ENCODE measurements at places on chromosomes 12 and 14.

DNA sequence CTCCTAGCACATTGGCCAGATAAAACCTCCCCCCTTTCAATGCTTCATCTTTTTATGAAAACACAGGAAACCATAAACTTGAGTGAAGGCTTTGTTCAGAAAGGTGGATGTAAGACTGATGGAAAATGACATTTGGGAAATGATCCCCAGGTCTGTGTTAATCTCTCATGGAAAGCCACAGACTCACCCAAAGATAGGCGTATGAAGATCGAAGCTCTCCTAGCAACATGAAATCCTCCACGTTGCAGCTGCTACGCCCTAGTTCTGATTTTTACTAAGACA lies 63.4 kb upstream of the PTGR2 start:
- DNase-seq, result no peak

DNA sequence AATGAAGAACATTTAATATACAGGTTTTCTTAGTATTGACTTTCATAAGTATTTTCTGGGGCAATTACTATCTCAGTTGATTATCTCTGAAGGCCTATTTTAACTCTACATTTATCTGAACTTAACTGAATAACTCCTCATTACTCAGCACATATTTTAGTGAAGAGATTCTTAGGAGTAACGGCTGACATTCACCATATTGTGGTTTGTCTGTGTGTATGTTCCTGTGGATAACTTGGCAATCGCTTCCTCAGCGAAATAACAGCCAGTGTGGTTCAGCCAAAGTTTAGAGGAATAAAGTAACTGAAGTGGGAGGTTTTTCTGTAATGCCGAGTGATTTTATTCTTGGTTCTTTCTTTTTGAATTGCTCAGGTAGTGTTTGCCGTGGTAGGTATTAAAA lies 168.0 kb downstream of the RAD51B start:
- DNase-seq, result no peak

- no peak for DNase-seq
Measured at GRCh38 chr12:98699586-98699985, 54.5 kb downstream of the APAF1 start.

DNA sequence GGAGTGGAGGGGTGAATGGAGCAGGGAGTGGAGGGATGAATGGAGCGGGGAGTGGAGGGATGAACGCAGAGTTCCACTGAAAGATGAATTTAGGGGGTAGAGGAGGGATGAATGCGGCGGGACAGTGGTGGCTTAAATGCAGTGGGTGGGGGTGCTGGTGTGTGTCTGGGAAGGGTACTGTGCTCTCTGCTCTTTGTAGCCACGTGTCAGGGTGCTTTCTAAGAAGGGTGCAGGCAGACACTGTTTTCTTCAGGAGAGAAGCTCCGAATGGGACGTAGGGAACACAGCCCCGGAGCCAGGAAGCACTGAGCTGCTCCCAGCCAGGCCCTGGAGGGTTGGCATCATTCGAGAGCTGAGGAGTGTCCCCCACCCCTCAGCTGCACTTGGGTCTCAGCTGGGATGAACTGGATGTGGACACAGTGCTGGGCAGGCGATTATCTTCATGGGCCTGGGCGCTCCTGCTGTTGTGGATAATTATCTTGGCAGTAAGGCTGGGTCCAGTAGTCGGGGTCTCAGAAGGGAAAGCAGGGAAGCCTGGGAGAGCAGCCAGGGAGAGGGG lies 9.5 kb upstream of the CEP170B start:
- DNase-seq, result no peak

GRCh38 chr12:64452559-64453329 lies 824 bp downstream of the TBK1 start:
- no peak for DNase-seq

DNA sequence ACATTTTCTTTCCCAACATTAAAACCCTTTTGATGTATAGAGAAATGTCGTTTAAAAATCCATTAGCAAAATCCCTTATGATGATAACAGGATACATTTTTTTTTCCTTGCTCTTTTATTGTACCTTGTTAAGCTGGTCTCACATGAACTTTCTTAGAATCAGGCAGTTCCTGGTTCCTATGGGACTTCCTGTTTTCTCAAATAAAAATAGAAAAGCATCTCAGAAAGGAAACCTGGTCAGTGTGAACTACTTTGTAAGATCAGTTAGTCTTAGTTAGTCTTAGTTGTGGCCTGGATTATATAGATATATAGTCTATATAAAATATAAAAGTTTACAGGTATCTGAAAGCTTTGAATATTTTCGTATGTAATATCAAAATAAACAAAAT lies 40.3 kb downstream of the LEMD3 start:
- no peak for DNase-seq

DNA sequence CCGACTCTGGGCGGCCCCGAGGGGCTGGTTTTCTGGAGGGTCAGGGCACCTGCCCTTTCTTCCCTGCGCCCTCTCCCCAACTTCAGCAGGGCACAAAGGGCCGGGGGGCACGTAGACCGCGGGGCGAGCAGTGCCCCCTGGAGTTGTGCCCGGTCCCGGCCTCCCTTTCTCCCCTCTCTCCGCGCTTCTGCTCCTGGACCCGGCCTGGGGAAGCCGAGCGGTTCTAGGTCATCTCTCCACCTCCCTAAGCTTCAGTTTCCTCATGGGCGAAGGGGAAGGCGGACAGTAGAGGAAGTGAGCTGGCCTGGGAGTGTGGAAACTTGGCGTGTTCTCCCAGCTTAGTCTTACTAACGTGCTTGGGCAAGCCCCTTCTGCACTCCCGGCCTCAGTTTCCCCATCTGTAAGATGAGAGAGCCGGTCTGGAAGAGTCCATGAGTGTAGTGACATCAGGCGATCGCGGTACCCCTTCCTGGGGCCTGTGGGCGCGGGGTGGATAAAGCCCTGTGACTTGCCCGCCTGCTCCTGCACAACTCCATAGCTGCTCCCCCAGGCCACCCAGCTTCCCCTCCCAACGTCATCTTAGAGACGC lies 158.6 kb upstream of the PARP11 start:
- DNase-seq, result no peak

GRCh38 chr12:92079054-92079385 lies 66.6 kb downstream of the BTG1 start:
- DNase-seq, result no peak

DNA sequence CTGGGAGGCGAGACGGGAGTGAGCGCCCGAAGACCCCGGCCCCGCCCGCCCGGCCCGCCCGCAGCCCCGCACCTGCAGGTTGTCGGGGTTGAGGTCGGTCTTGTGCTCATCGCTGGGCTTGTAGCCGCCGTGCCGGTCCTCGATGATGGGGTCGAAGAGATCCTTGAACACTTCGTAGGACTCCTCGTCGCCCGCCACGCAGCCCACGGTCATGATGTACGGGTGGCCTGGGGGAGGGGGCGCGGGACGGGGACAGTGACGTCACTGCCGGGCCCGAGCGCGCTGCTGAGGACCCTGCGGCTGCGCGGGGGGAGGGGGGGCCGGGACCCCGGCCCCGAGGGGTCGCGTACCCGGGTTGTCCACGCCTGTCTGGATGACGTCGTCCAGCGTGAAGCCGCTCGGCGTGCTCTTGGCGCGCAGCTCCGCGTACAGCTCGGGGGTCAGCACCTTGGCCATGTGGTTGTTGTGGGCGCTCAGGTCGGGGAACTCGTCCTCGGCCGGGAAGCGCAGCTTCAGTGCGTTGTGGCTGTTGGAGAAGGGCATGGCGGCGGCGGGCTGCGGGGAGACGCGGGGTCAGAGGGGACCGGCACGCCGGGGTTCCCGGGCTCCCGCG lies 573 bp downstream of the CKB start:
- no peak for DNase-seq

- DNase-seq, result no peak
Measured at GRCh38 chr12:66117242-66117641, 13.3 kb downstream of the LLPH start.

DNA sequence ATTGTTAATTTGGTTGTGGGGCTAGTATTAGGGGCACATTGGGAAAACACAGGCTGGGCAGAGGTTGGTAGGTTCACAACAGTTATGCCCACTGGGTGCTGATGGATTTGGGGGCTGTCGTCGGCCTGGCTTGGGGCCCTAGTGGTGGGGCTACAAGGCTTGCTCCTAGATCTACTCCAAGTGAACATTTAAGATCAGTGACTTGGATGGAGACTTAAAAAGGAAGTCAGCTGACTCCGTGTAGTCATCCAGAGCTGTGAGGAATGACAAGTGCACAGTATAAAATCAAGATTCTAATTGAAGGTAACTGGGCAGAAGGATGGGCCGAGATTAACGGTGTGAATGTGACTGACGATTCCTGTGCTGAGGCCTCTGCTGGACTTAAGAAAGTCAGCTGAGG lies 12.8 kb upstream of the NR4A1 start:
- DNase-seq, result no peak

DNA sequence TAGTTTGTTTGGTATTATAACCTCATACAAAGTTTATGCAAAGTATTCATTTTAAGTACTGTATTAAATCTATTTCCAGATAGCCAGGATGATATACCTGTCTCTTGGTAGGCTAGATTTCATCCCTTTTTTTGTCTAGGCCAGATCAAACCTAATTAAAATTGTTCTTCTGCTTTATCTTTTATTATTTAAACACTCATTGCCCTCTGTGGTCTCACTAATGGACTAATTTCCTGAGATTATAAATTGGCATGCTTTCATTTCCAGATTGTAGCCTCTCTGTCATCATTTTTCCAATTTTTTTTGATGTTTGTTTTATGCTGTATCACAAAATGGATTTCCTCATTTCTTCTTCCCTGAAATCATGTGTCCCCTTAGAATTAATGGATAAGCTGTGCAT lies 85.6 kb upstream of the TMEM263 start:
- DNase-seq, result no peak

DNA sequence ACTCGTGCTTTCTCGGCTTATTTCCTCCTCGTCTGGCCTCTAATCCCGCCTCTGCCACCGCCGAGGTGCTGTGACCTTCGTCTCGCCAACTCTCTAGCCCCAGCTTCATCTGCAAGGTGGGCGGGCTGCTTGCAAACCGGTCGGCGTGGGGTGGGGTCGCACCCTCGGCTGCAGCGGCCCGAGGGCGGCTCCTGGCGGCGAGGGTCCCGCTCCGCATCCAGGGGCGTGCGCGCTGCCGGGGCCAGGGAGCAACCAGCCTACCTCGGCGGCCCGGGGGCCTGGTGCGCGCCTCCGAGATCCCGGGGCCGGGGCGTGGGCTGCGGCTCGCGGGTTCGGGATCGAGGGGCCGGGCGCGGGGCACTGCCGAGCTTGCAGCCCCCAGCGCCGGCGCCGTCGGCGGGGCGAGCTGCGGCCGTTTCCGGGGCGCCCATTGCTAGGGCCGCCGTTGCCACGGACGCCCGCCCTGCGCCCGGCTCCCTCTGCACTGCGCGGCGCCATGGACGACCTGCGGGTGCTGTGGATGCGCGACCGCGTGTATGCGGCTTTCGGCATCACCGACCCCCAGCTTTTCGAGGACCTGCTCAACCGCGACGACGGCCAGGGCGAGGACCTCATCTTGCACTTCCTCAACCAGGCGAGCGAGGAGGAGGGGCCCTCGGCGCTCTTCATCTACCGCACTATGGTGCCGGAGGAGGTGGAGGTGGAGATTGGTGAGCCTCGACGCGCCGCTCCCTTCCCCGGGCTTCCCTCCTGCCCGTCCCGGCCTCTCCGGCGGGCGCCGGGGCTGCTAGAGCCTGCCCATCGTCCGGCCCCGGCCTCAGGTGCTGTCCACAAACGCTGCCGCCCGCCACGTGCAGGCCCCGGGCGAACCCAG lies at the start of gene DNAH10:
Gene DNAH10, plus strand, starts transcription at position 461 of the 874 bp plus-strand sequence. Its CDS starts 36 bp downstream, at position 497.
- DNase-seq, result peak; percentile 38

GRCh38 chr12:131511803-131512561 lies 198.9 kb upstream of the SFSWAP start:
- DNase-seq, result no peak

- no peak for DNase-seq
Measured at GRCh38 chr12:90839346-90839745, 115.6 kb downstream of the CCER1 start.

DNA sequence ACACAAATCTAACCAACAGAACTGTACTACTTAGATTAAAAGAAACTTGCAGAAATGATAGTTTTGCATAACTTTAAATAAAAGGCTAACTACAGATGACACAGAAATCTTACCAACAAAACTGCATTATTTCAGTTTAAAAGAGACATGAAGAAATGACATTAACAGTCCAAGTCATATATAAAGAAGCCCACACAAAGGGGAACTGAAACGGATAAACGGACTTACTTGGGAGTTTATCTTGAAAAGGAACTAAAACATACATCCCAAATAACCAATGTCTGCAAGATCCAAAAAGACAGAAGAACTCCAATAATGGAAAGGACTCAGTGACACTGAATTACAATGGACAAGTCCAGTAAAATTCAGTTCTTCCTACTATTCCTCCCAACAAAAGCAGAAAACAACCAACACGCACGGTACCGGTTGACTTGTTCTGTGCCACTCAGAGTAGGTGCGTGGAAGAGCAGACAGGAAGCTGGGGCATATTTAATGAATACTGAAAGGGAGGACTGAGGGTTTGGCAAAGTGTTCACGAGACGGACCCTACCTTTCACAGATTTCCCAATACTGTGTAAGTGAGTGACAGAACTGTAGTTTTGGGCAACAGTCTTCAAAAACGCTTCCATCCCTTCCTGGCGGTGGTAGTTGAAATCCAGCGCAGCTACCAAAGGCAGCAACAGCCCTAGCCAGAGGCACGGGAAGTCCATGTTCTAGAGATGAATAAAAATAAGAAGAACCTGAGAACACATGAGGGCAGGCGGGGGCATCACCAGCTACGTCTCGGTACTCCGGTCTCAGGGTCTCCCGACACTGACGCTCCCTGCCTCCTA lies 627 bp downstream of the CPM start:
- DNase-seq, result no peak

DNA sequence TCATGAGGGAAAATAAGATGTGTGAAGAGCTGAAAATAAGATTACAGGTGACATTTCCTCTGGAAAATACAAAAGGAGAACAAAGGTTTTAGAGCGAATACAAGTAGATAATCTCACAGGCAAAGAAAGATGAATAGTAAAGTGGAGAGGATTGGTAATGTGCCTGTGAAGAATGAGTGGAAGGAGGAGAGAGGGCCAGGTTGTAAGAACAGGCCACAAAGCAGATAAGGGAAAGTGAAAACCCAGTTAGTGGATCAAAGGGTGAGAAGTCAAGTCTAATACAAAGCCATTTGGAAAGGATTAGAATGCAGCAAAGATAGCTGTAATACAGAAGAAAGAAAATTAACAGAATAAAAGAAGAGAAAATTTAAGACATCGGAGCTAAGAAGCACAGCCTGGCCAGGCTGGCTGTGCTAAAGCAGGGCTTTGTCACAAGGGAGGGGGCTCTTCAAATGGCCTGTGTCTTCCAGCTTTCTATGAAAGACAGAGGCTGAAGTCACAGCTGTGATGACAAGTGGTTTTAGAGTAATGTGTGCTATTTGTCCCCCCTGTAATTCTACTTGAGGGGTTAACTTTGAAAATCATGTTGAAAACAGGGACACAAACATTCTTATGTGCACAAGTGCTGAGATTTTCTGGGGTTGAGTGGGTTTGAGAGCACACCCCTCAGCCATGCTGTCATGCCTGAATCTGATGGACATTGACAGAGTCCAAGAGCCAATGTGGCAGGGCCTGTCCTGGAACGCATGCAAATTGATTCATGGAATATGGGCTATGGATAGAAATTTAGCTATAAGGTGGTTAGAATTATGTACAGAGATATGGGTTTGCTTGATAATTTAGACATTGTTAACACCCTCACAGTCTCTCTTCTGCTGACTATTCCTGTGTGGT lies 344.5 kb upstream of the NAV3 start:
- DNase-seq, result no peak
